Pulmonary artery endothelial cell (primary cell): ENCODE measurements at places on chromosomes 6 and 20.

DNA sequence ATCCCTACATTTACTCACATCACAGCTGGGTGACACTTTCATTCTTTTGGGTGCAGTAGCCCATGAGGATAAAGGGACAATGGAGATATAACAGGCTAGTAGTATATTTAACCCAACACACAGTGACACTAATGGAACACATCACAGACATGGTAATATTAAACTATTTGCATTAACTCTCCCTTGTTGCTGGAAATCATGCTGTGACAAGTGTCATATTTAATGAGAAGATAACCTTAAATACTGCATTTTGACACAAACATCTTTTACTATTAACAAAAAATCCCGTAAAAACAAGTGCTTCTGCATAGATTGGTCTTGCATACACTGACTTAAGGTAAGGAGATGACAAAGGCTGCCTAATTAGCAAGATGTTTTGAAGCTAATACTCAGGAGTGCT lies 45.5 kb downstream of the CNR1 start:
- no peak for DNase-seq

DNA sequence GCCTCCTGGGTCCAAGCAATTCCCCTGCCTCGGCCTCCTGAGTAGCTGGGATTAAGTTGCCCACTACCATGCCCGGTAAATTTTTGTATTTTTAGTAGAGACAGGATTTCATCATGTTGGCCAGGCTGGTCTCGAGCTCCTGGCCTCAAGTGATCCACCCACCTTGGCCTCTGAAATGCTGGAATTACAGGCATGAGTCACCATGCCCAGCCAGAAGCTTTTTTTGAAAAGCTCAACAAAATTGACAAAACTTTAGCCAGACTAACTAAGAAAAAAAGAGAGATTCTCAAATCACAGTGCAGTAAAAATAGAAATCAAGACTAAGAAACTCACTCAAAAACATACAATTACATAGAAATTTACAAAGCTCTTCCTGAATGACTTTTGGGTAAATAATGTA lies 420.6 kb downstream of the COL12A1 start:
- DNase-seq: no peak

GRCh38 chr6:104022126-104022525 lies 837.6 kb downstream of the HACE1 start:
- no peak for DNase-seq

DNA sequence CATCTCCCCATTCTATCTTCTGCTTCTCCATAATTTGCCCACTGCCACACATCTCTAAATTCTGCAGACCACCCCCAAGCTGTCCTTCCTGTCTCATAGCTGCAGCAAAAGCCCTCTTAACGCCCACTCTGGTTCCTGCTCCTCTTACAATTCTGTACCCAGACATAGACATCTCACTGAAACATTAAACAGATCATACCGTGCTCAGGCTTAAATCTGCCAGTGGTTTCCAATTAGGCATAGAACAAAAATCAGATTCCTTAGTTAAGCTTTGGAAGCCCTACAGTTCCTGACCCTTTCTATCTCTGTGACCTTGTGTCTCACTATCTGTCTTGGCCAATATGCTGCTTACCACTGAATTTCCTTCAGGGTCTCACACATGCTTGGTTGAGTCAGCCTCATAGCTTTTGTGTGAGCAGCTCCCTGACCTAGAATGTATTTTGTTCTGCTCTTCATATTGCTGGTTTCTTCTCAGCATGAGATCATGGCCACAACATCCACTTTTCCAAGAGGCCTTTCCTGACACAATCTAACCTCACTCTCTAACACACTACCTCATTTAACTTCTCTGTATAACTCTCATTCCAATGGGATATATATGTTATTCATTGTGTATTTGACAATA lies 749.7 kb downstream of the MAFB start:
- DNase-seq: no peak

DNA sequence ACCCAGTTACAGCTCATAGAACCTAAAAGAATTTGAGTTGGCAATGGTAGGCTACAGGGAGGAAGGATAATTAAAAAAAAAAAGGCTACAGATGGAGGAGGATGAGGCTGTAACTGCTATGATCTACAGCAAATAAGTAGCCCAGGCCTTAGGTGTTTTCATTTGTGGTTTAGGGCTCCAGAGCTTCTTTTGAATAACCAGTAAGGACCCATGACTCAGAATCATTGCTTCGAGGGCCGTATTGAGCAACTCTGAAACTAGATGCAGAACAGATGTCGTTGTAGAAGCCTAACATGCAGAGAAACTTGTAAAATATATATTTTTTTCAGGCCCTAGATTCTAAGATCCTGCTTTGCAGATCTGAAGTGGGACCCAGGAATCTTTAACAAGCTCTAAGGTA lies 19.0 kb upstream of the ASIP start:
- DNase-seq: no peak

DNA sequence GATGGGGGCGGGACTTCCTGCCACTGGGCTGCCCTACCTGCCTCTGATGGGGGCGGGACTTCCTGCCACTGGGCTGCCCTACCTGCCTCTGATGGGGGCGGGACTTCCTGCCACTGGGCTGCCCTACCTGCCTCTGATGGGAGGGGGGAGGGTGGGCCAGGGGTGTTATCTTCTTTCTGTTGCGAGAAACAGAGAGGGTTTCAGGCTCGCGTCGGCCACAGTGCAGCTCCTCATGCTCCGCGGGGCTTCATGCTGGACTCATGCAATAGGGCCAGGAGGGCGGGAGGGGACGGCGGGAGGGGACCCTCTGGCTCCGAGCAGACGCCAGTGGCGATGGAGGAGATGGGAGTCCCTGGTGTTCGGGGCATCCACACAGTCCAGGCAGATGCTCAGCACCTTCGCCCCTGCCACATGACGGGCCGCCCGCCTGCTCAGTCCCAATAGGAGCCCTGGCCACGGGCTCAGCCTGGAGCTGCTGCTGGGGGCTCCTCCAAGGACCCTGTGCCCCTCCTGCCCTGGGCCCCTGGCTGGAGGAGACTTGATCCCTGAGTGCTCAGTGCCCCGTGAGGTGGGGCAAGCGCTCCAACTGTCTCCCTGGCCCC lies 48.8 kb upstream of the CHRNA4 start:
- DNase-seq: no peak

DNA sequence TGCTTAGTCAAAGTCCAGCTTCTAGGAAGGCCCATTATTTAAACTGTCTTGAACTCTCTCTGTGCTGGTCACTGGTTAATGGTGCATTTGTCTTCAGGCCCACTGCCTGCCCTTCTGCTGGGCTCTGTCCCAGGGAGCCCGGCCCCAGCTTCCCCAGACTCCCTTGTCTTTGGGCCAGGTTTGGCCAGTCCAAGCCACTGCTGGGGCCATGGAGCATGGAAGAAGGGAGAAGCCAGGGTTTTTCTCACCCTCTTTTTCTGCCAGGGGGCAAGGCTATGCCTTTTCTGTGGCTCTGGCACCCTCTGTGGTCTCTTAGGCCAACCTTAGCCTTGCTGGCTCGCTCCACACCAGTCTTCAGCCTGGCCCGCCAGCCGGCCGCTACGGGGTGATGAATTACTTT lies 390.0 kb upstream of the SULF2 start:
- DNase-seq: no peak

DNA sequence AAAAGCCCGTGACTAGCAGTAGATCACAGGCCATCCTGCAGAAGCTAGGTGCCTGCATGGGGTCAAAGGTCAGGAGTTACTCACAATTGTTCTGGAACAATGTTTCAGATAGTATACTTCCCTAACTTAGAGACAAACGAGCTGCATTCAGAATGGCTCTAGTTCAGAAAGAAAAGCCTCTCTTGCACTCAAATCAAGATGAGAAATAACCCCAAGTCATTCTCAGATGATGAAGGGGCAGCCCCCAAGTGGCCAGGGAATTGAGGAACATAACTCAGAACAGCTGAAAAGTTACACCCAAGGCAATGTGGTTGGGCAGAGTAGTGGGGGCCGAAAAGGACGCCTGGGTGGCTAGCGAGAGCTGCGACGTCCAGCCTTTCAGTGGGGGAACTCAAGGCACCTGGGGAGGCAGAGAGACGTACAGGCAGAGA lies 27.8 kb downstream of the FYN start:
- DNase-seq: no peak

- no peak for DNase-seq
Measured at GRCh38 chr20:60224914-60225313, 266.7 kb downstream of the CDH26 start.

- no peak for DNase-seq
Measured at GRCh38 chr6:36769676-36770499, 69.4 kb downstream of the CPNE5 start.

GRCh38 chr6:36851149-36851614 lies 11.9 kb upstream of the CPNE5 start:
- DNase-seq: peak; percentile 47

GRCh38 chr20:11585752-11586352 lies 331.8 kb upstream of the BTBD3 start:
- no peak for DNase-seq

GRCh38 chr20:19397666-19398065 lies 185.2 kb downstream of the SLC24A3 start:
- no peak for DNase-seq

DNA sequence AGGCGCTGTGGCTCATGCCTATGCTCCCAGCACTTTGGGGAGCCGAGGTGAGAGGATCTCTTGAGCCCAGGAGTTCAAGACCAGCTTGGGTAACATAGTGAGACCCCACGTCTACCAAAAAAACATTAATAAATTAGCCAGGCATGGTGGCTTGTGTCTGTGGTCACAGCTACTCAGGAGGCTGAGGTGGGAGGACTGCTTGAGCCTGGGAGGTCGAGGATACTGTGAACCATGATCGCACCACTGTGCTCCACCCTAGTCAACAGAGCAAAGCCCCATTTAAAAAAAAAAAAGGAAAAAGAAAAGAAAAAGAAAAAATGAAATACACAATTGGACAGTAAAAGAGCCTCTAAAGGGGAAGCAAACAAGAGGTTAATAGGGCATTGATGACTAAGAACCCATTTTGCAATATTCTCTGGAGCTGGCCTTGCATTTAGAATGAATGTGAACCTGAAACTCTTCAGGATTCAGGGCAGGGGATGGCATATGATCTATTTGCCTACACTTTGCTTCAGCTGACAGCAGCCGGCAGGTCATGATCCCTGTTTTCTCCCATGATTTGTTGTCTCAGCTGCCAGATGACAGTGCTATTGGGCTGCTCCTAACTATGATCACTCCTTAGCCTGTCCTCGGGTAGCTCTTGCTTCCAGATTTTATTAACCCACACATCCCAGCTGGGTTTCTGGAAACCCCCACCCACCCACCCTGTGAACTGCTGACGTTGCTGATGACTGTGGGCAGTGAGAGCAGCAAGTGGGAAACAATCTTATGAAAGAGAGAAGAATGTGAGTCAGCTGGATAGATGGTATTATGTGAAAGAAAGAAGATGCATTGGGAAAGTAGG lies 83.8 kb upstream of the ELOVL5 start:
- no peak for DNase-seq

DNA sequence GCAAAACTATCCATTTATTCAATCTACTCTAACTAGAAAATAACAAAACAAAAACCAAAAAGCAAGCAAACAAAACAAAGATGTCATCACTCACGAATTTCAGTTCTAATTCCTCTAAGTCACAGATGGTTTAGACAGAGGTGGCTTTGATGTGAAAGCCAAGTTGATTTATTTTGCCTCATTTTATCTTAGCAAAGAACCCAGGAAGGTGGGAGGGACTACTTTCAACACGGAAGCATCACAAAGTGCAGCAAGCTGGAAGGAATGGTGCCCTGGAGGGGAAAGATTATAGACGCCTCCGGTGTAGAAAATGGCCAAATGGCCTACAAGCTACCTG lies 88.4 kb downstream of the LAMP5 start:
- no peak for DNase-seq

GRCh38 chr6:169555971-169556617 lies 145.7 kb downstream of the WDR27 start:
- no peak for DNase-seq

- no peak for DNase-seq
Measured at GRCh38 chr20:3645309-3646066, 17.7 kb downstream of the GFRA4 start.

GRCh38 chr6:123986938-123987337 lies 183.3 kb downstream of the NKAIN2 start:
- DNase-seq: no peak

DNA sequence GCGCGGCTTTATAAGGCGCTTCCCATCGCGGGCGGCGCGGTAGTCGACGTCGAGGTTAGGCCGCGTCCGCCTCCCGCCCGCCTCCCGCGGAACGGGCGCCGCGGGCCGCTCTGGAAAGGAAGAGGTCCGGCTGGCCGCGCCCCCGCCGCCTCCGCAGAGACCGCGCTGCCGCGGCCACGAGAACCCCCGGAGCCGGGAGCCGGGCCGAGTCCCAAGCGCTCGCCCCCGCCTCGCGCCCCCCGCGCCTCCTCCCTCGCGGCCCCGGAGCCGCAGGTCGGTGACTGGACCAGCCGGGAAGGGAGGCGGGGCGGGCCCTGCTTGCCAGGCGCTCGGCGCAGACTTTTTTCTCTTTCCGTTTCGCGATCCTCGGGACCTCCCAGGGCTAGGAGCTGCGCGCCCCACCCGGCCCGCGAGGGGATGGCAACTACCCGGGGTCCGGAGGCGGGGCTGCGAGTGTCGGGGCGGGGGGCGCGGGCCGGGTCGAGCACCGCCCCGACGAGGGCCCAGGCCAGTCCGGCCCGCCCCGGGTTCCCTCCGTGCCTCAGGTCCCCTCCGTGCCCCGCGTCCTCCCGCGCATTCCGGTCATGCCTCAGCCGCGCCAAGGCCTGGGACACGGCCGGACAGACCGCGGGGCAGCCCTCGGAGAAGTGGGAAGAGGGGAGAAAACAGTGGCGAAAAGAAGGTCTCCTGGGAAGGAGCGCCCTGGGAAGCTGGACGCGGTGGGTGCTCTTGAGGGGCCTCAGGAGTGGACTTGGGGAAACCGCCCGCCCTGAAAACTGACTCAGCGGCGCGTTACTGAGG lies 417 bp upstream of the PXDC1 start:
- DNase-seq: peak; percentile 86

DNA sequence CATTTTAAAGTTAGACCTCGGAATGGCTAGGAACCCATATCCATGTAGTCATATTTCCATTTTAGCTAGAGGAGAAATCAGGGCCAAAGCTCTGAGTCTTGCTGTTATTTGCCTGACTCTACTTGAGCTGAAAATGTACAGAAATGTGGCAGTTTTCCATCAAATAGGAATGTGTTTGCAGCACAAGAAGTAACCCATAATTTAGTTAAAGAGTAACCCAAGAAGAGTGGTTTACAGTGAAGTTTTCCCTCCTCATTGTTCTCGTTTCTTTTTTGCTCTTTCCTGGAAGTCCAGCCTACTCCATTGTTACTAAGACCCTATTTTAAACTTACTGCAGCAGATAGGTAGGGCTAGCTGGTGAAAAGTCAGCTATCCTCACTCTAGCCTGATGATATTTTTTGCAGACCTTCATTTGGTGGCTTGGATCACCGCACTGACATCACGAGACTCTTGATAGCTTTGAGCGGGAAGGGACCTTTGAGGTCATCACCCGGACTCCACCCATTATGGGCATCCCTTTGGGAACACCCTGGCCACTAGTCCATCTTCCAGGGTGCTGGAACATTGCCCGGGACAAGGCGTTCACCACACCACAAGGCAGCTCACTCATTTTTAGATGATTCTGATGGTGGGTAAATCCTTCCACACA lies 28.0 kb upstream of the ADGRF5 start:
- DNase-seq: no peak
